ENCODE measurements at places on chromosomes 3 and 15.
A peak's percentile ranks its signal among the peaks of the same experiment; 100 is the strongest.

- no peak for DNase-seq
Observed at GRCh38 chr15:76439542-76439941, 103.0 kb downstream of the ISL2 start.

GRCh38 chr3:152413240-152413639 is 144.5 kb downstream of the MBNL1 start:
- DNase-seq: no peak

DNA sequence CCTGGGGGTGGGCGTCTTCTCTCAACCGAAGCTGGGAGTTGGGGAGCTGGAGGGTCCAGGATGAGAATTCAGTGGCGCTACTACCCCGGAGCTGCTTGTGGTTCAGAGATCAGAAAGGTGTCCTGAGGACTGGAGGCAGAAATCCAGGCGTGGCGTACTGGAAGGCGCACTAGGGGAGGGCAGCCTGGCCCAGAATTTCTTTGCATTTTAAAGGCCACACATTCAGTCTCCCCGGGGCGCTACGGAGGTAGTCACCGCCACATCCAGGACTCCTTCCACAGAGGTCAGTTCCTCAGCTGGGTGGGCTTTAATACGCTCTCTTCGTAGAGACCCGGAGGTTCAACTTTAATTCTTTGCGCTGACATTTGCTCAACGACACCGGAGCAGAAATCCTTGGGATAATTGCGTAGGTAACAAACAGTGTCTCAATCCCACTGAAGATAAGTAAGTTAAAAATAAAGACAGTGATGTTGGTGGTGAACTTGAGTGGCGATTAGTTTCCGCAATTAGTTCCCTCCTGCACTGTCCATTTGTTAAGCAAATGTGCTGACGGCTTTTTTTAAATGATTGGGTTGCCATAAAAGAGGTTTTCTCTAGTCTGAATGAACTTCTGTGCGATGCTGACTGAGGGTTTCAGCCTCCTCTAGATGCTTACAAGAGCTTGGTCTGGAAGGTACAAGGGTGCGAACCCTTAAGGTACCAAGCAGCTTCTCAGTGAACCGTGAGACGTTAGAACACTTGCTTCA is 535 bp downstream of the MCTP2 start:
- no peak for DNase-seq

- peak; percentile 64 for DNase-seq
Observed at GRCh38 chr3:50542177-50543034, 25.1 kb downstream of the C3orf18 start.

GRCh38 chr3:101725194-101725889 is 928 bp downstream of the CEP97 start:
- peak; percentile 58 for DNase-seq

DNA sequence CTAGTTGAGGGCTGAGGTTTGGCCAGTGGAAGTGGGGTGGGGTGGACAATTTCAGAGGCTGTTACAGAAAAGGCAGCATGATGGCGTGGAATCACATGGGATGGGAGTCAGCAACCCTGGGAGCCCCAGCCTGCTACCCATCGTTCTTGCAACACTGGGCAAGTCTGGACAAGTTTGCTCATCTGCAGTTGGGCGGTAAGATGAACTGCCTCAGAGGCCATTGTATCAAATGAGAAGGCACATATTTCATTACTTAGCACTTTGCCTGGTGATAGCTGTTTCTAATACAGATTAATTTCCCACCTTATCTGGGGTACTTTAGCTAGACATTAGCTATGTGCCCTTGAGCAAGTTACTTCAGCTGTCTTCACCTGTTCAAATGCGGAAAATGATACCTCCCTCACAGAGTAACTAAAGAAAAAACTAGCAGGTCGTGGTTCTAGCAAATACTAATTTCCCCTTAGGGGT is 248.9 kb downstream of the THSD4 start:
- no peak for DNase-seq

DNA sequence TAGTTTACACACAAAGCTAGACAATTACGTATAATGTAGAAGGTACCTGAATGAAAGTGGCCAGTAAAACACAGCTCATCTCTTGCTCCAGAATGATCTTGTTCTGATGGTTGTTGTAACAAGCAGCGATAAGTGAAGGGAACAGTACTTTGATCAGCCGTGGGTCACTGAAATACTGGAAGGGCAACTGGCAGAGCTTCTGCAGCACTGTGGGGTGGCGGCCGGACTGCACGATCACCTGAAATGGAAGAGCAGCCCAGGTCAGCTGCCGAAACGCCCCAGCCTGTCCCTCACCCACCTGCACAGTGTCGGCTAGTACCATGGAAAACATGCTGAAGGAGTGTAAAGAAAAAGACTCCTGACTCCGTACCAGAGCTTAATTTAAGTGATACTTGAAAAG is 17.3 kb downstream of the ISL2 start:
- DNase-seq: no peak

Measured in ELR (cell line).